AG04449 (cell line): ENCODE measurements at places on chromosomes 5 and 9.

DNA sequence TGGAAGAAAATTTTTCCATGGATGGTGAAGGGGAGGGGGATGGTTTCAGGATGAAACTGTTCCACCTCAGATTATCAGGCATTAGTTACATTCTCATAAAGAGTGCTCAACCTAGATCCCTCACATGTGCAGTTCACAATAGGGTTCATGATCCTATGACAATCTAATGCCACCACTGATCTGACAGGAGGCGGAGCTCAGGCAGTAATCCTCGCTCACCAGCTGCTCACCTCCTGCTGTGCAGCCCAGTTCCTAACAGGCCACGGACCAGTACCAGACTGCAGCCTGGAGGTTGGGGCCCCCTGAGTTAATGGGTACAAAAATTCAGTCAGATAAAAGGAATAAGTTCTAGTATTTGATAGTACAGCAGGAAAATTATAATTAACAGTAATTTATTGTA is 337.2 kb downstream of the NPR3 start:
- no peak for DNase-seq

GRCh38 chr5:29229461-29229860 is 1964.0 kb upstream of the CDH6 start:
- DNase-seq = no peak

GRCh38 chr5:38538161-38538560 is 18.3 kb downstream of the LIFR start:
- DNase-seq = no peak

- no peak for DNase-seq
Observed at GRCh38 chr9:137231372-137232039, 805 bp downstream of the SLC34A3 start.

GRCh38 chr5:111695991-111696390 is 61.0 kb downstream of the NREP start:
- no peak for DNase-seq

DNA sequence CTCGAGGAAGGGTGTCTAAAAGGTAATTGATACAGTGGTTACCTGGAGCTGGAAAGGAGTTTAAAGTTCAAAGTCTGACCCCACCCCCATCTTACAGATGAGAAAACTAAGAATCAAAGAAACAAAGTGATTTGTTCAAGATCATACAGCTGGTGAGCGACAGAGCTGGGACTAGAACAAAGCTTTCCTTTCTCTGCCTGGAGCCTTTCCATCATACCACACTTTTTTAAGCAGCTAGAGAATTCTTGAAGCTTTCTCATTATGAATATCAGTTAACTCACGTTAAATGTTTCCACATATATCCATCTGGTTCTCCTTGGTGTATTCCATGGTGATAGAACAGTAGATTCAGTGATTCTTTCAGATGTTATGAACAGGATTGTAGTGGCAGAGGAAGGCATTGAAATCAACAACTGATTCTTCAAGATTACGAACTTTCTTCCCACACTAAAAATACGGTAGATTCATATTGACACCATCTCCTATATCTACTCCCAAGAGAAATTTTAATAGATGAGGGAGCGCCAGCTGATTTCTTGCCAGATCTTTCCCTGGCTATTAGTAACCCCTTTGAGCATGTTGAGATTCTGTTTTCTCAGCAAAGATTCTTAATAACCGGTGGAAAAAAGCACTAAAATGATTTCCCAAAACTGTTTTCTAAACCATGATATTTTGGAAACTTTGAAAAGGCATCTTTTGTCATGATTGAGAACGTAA is 233.7 kb downstream of the ADAMTSL1 start:
- no peak for DNase-seq

GRCh38 chr5:125413496-125414274 is 667.2 kb upstream of the ZNF608 start:
- no peak for DNase-seq

- no peak for DNase-seq
Observed at GRCh38 chr9:94881940-94882339, 155.4 kb downstream of the AOPEP start.
